Skeletal muscle cell (primary cell): ENCODE measurements at places on chromosomes 7 and 10.

DNA sequence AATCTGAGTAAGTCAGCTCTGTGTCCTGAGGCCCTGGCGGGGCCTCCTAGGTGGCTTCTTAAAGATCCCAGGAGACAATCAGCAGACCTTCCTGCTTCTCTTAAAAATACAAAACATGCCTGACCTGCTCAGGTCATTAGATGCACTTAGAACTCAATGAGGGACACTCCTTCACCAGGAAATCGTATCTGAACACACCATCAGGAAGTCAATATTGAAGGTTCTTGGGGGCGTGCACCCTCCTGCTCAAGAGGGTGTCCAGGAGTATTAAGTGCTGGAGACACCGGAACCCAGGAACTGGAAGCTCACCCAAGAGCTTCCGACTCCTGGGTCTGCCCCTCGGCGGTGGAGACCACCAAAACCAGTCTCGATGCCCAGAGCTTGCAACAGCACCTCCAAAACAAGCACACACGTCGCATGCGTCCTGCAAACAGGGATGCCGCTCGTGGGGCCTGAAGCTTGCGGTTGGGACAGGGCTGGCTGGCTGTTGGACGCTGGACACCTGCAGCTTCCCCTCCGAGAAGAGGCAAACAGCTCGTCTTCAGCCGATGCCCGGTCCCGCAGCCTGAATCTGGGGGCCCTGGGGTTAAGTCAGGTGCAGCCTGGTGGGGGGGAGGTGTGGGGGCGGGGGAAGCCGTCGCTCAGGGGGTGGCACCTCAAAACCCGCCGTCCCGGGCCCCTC, 803 bp downstream of the RAPGEF5 start:
- DNase-seq = no peak

DNA sequence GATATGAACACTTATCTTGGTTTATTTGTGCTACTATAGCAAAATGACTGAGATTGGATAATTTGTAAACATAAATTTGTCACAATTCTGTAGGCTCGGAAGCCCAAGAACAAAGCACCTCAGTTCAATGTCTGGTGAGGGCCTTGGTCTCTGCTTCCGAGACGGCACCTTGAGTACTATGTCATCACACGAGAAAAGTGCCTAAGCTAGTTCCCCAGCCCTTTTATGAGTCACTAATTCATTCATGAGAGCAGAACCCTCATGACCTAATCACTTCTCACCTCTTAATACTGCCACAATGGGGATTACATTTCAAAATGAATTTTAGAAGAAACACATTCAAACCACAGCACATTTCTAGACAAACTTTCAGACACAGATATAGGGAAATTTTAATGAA, 52.0 kb upstream of the PRSS1 start:
- no peak for DNase-seq

GRCh38 chr7:74372511-74373111, 81.1 kb upstream of the GTF2IRD1 start:
- DNase-seq = no peak

GRCh38 chr7:38171623-38172391, 6.2 kb upstream of the STARD3NL start:
- no peak for DNase-seq

- no peak for DNase-seq
Measured at GRCh38 chr7:88233828-88234227, 14.0 kb upstream of the SRI start.

DNA sequence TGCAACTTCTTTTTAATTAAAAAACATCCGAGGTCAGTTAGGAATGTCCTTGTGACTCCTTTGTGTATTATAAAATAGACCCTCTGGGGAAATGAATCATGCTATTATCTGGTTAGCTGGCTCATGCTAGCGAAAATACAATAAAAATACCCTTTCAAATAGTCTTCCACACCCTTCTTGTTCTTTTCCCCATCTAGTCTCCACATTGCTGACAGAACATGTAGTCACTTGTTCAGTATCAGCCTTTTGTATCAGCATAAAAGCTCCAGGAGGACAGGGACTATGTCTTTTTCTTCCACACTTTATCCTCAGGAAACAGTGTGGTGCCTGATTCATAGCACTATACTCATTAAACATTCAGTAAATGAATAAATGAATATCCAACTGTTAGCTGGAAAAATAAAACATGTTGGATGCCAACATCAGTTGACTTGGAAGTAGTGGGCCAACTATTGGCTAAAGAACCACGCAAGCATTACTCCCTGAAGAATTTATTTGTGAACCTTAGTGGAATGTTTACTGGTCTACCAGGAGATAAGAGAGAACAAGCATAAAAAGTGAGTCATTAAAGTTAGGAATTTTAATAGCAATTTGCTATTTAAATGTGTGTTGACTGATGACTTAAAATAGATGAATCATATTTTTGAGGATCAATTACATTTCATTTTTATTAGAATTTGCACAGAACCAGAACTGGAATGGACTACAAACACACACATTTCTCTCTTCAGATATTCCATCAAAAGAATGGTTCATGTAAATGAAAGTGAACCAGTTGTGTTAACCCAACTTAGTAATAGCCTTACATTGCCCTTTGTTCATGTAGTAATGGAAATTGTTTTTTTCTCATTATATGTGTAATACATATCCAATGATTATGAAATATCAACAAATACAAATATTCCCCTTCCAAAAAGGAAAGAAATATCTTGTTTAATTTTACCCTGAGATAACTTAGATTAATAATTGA, 129.6 kb downstream of the DKK1 start:
- DNase-seq = peak; percentile 60

DNA sequence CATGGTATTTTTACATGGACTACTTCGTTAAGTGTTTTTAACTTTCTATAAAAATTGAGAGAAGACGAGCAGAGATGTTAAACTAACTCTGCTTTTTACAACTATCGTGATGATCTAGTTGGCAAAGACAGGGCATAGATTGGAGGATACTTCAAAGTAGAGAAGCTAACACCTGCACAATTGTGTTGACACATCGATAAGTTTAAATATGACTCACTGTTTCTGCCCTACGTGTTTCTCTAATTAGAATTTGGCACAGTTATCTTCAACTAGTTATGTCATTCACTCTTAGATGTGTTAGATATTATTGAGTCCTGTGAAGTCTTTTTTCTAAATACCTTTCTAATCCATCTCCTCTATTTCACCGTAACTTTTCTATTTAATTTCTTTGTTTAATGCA, 68.5 kb upstream of the FERD3L start:
- DNase-seq = no peak

DNA sequence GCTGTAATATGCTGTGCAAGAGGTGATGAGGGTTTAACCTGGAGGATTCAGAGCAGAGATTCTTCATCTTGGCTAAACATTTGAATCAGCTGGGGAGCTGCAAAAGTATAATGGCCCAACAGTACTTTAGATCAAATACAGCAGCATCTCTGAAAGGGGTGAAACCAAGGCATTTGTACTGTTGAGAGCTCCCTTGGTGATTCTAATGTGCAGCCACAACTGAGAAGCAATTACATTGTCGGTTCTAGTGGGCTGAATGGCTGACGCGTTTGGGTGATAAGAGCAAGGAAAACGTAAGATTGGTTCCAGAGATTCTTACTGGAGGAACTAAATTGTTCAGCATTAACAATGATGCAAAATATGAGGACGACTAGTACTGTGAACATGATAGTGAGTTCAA, 269.7 kb downstream of the AGMO start:
- DNase-seq = no peak

- DNase-seq = no peak
Measured at GRCh38 chr10:2974503-2975207, 92.7 kb upstream of the PFKP start.

DNA sequence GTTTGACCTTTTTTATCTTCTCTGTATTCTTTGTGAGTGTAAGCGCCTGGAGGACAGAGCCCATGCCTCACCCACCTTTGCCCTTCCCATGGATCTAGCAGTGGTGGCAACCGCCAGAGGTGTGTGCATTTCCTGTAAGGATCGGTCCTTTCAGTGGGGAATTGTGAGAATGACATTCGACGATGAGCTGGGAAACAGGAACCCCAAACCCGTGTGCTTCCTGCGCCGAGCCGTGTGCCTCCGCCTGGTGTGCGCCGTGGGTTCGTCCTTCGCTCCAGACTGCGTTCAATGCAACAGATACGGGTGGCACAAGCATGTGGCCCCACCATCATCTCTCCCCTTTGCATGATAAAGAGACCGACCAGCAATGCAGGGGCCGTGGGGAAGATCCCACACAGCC, 1.7 kb upstream of the DIP2C start:
- DNase-seq = no peak

GRCh38 chr10:94680544-94680943, 3.0 kb upstream of the CYP2C18 start:
- DNase-seq = no peak

DNA sequence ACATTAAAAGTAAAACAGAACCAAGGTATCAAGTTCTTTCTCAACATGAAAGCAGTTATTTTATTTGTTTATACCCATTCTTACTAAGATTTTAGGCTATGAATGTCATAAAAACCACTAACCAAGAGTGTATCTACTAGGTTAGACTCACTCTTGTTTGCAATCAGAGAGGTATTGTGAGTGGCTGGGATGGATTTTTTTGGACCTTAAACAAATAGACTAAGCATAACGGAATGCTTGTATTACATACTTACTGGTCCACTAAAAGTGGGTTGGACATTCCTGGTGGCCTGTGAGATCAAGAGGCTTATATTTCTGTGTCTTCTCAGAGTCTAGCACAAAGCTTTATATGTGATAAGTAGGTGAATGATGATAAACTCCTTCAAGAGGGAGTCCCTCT, 32.6 kb upstream of the CBLL1 start:
- DNase-seq = no peak

DNA sequence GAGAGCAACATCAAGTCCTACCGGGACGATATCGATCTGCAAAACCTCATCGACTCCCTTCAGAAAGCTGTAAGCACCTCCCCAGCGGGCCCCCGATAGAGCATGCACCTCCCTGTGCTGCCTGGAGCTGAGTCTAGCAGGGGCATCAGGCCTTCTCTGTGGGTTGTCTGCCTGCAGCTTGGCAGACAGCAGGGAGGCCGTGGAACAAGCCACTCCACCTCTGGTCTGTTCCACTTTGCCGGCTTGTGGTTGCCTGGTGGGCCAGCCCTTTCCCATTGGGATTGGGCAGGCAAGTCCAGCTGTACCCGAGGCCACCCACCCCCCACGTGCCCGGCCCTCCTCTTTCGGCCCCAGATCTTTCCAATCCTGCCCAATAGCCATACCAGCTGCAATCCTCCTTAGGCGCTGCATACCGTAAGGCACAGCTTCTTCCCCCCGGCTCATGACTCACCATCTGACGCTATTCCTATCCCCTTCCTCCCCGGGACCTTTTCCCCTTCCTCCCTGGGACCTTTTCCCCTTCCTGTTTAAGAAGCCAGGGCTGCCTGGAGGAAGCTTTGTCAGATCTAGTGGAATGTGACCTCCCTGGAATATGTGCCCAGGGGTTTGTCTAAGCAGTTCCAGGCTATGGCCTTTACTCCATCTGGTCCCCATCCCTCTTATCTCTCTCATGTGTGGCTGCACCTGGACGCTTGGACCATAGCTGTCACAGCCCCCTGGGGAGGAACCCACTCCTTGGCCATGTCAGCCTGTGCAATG, 28.1 kb upstream of the SH2D4B start:
- no peak for DNase-seq

DNA sequence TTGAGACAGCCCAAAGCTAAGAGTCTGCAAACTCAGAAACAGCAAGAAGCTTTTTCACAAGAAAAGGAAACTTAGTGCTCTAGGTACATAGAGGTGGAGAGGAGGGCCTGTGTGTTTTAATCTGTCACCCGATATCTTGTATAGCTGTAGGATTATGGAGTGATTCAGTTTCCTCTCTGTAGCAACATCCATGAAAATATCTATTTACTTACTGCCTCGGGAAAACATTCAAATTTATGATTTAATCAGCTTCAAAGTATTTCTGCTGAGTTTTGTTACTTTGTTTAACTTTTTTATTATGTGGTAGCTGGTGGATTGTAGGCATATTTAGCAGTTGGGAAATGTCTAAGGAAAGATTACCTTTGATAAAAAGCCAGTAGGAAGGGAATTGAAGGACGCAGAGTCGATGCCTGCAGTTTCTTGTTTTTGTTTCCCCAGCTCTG, 292.0 kb downstream of the CCDC3 start:
- no peak for DNase-seq

GRCh38 chr10:541750-542371, 147.6 kb downstream of the DIP2C start:
- DNase-seq = no peak

GRCh38 chr7:40544221-40544723, 409.5 kb downstream of the SUGCT start:
- DNase-seq = no peak

- DNase-seq = no peak
Measured at GRCh38 chr10:60980997-60981396, 37.0 kb upstream of the RHOBTB1 start.

GRCh38 chr7:130950741-130951140, 216.7 kb upstream of the KLF14 start:
- no peak for DNase-seq

DNA sequence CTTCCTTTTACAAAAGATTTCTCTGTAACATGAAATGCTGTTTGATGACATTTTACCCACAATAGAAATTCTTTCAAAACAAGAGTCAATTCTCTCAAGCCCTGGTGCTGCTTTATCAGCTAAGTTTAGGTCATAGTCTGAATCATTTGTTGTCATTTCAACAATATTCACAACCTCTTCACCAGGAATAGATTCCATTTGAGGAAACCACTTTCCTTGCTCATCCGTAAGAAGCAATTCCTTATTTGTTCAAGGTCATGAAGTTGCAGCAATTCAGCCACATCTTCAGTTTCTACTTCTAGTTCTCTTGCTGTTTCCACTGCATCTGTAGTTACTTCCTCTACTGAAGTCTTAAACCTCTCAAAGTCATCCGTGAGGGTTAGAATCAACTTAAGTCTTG, 315.3 kb downstream of the TYW1 start:
- DNase-seq = peak; percentile 38

- DNase-seq = no peak
Measured at GRCh38 chr7:115734641-115735040, 295.9 kb downstream of the TFEC start.

DNA sequence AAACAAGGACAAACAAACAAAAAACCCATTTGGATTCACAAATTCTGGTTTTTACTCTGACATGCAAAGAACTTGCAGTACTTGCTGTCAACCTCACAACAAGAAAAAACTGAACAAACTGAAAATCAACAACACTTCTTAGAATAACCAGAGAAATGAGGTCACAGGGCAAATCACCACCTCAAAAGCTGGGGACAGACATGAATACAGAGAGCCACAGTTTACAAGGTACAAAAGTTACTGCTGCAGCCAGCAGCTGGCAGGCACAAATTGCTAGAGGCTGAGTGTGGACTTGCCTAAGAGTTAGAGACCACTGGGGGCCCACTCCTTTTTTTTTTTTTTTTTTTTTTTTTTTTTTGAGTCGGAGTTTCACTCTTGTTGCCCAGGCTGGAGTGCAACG, 15.0 kb upstream of the RNF32 start:
- no peak for DNase-seq

DNA sequence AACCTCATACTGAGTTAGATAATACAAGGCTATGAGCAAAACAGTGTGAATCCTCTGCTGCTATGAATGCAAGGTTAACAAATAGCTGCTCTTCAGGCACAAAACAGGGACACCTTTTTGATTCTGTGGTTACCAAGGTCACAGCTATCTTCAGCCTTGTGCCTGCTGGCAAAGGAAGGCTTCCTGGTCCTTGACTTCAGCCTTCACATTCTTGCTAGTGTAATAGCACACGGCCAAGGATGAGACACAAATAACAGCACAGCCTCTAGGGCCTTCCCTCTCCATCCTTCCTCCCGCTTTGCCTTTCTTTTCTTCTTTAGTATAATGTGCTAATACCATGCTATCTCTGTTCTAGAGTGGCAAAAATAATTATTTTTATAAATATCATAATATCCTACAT, 130.6 kb upstream of the CAV2 start:
- DNase-seq = no peak

GRCh38 chr7:120876922-120877321, 19.0 kb upstream of the TSPAN12 start:
- no peak for DNase-seq
